ENCODE measurements at places on chromosomes 16 and 17. TPM values are rescaled to one million over a fixed set of nuclear protein-coding genes. Genes with fewer than 3 reads are reported as not detected.
A peak's percentile ranks its signal among the peaks of the same experiment; 100 is the strongest.

- H3K27ac ChIP-seq = no peak overlapping the region
- DNase-seq = no peak
- H3K36me3 ChIP-seq = no peaks in the 10 kb centered on the region
- no peak overlapping the region for H3K4me3 ChIP-seq
These were observed 511.8 kb upstream of the WSB1 start for GRCh38 chr17:26782153-26782552.

DNA sequence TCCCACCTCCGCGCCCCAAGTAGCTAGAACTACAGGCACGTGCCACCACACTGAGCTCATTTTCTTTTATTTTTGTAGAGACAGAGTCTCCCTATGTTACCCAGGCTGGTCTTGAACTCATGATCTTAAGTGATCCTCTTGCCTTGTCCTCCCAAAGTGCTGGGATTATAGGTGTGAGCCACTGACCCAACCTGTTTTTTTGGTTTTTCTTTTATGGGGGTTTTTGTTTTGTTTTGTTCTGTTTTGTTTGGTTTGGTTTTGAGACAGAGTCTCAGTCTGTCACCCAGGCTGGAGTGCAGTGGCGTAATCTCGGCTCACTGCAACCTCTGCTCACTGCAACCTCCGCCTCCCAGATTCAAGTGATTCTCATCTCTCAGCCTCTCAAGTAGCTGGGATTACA lies 16.4 kb downstream of the GID4 start:
- no peak overlapping the region for H3K4me3 ChIP-seq
- H3K4me1 ChIP-seq = no peaks in the 10 kb centered on the region

- no peaks in the 10 kb centered on the region for H3K27me3 ChIP-seq
- H3K4me1 ChIP-seq = no peaks in the 10 kb centered on the region
- DNase-seq = no peak
- no peaks in the 10 kb centered on the region for H3K36me3 ChIP-seq
- H3K27ac ChIP-seq = no peak overlapping the region
These were observed 38.4 kb downstream of the UTP18 start for GRCh38 chr17:51298508-51299371.

- H3K4me1 ChIP-seq = peaks cover 31% of the 10 kb centered on the region
- peak; percentile 93 for DNase-seq
- H3K36me3 ChIP-seq = no peaks in the 10 kb centered on the region
- peak overlapping the region; percentile 79 for H3K27ac ChIP-seq
These were observed 26.5 kb upstream of the ADGRG1 start for GRCh38 chr16:57601801-57602478.

GRCh38 chr17:78305801-78306200 lies 54.1 kb downstream of the SOCS3 start:
- no peaks in the 10 kb centered on the region for H3K4me1 ChIP-seq
- H3K4me3 ChIP-seq = no peak overlapping the region
- no peaks in the 10 kb centered on the region for H3K27me3 ChIP-seq
- H3K36me3 ChIP-seq = no peaks in the 10 kb centered on the region
- no peak overlapping the region for H3K27ac ChIP-seq

GRCh38 chr16:89860747-89861304 lies 12.6 kb upstream of the TCF25 start:
- H3K36me3 ChIP-seq = no peaks in the 10 kb centered on the region
- no peaks in the 10 kb centered on the region for H3K27me3 ChIP-seq
- H3K4me1 ChIP-seq = peaks cover 22% of the 10 kb centered on the region
- H3K4me3 ChIP-seq = no peak overlapping the region
- no peak overlapping the region for H3K27ac ChIP-seq

GRCh38 chr17:15886804-15887203 lies 58.1 kb upstream of the ADORA2B start:
- H3K27ac ChIP-seq = no peak overlapping the region
- no peaks in the 10 kb centered on the region for H3K36me3 ChIP-seq
- no peak overlapping the region for H3K4me3 ChIP-seq
- no peaks in the 10 kb centered on the region for H3K4me1 ChIP-seq

- no peak overlapping the region for H3K27ac ChIP-seq
- no peaks in the 10 kb centered on the region for H3K27me3 ChIP-seq
- H3K4me3 ChIP-seq = no peak overlapping the region
- H3K4me1 ChIP-seq = no peaks in the 10 kb centered on the region
- H3K36me3 ChIP-seq = no peaks in the 10 kb centered on the region
- no peak for DNase-seq
These were observed 46.3 kb downstream of the PRKCA start for GRCh38 chr17:66348584-66349165.

DNA sequence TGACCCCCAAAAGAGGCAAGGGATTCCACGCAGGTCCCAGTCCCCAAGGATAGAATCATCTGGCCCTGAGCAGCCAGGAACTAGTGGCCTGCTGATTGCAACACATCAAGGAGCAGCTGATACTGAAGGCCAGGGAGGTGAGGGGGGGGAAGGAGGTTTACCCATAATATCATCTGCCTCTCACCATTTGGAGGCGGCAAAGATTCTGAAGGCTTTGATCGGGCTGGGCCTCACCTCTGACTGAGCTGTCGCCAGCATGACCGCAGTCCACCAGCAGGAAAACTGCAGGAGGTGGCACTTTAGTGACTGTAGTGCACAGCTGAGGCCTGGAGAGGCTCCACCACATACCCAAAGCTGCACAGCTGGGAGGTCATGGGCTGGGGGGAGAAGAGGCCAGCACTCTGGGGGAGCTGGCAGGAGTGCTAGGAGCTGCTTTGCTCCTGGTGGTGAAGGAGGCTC lies 20.5 kb upstream of the ITGA3 start:
- no peak for DNase-seq
- H3K27ac ChIP-seq = no peak overlapping the region
- no peaks in the 10 kb centered on the region for H3K27me3 ChIP-seq
- H3K4me3 ChIP-seq = no peak overlapping the region
- no peaks in the 10 kb centered on the region for H3K4me1 ChIP-seq
- H3K36me3 ChIP-seq = no peaks in the 10 kb centered on the region

- no peaks in the 10 kb centered on the region for H3K4me1 ChIP-seq
- H3K27ac ChIP-seq = no peak overlapping the region
- no peaks in the 10 kb centered on the region for H3K36me3 ChIP-seq
- no peak overlapping the region for H3K4me3 ChIP-seq
These were observed 386.5 kb downstream of the CPPED1 start for GRCh38 chr16:12417030-12417814.

- no peaks in the 10 kb centered on the region for H3K4me1 ChIP-seq
- H3K27ac ChIP-seq = no peak overlapping the region
- H3K36me3 ChIP-seq = no peaks in the 10 kb centered on the region
- no peaks in the 10 kb centered on the region for H3K27me3 ChIP-seq
- H3K4me3 ChIP-seq = no peak overlapping the region
- no peak for DNase-seq
These were observed 887.3 kb downstream of the CDH8 start for GRCh38 chr16:61148930-61149329.

- no peak overlapping the region for H3K4me3 ChIP-seq
- DNase-seq = no peak
- no peaks in the 10 kb centered on the region for H3K27me3 ChIP-seq
- no peak overlapping the region for H3K27ac ChIP-seq
- H3K36me3 ChIP-seq = no peaks in the 10 kb centered on the region
These were observed 5.7 kb upstream of the SPHK1 start for GRCh38 chr17:76378548-76379274.

GRCh38 chr16:13561291-13562070 lies 358.5 kb upstream of the ERCC4 start:
- H3K27me3 ChIP-seq = no peaks in the 10 kb centered on the region
- H3K4me3 ChIP-seq = no peak overlapping the region
- no peaks in the 10 kb centered on the region for H3K4me1 ChIP-seq
- H3K27ac ChIP-seq = no peak overlapping the region
- H3K36me3 ChIP-seq = no peaks in the 10 kb centered on the region
- DNase-seq = no peak

- no peak within 1 kb of the TSS for H3K27ac ChIP-seq
- no peaks in the 10 kb centered on the region for H3K27me3 ChIP-seq
- H3K36me3 ChIP-seq = no peaks in the 10 kb centered on the region
These were observed at the start of gene RBFOX1 for GRCh38 chr16:7332611-7333010. TSS of gene RBFOX1 (plus strand) at chr16:7332845.

- H3K27ac ChIP-seq = peak overlapping the region; percentile 23
- H3K27me3 ChIP-seq = no peaks in the 10 kb centered on the region
- H3K4me3 ChIP-seq = no peak overlapping the region
These were observed 14.7 kb downstream of the KCTD19 start for GRCh38 chr16:67311607-67312488.

DNA sequence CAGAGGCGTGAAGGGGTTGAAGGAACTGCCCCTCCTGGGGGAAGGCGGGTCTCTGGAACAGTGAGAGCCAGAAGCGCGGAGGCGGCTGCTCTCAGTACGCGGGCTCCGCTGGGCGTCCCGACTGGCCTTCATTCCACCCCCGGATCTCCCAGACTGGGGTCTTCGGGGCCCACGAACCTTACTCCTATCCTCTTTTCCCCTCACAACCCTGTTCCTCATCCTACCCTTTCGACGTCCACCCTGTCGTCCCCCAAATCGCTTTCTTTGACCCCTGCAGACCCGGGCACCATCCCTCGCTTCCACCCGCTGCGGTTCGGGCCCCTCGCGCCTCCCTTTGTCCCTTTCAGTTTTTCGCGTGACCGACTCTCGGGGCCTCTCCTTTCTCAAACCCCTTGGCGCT lies 2114.6 kb downstream of the TP53TG3F start:
- H3K27me3 ChIP-seq = no peaks in the 10 kb centered on the region
- no peaks in the 10 kb centered on the region for H3K4me1 ChIP-seq
- no peak overlapping the region for H3K4me3 ChIP-seq
- H3K27ac ChIP-seq = no peak overlapping the region
- DNase-seq = no peak

KIF2B gene
- total RNA-seq = not detected

PYY gene
- not detected for total RNA-seq
